ENCODE measurements at places on chromosomes 11 and 22.
A peak's percentile ranks its signal among the peaks of the same experiment; 100 is the strongest.

- no peak for DNase-seq
Measured at GRCh38 chr11:98895936-98896335, 124.8 kb upstream of the CNTN5 start.

GRCh38 chr11:8186429-8186828 is 17.6 kb upstream of the RIC3 start:
- DNase-seq: no peak

- no peak for DNase-seq
Measured at GRCh38 chr11:86537541-86538222, 134.7 kb downstream of the ME3 start.

DNA sequence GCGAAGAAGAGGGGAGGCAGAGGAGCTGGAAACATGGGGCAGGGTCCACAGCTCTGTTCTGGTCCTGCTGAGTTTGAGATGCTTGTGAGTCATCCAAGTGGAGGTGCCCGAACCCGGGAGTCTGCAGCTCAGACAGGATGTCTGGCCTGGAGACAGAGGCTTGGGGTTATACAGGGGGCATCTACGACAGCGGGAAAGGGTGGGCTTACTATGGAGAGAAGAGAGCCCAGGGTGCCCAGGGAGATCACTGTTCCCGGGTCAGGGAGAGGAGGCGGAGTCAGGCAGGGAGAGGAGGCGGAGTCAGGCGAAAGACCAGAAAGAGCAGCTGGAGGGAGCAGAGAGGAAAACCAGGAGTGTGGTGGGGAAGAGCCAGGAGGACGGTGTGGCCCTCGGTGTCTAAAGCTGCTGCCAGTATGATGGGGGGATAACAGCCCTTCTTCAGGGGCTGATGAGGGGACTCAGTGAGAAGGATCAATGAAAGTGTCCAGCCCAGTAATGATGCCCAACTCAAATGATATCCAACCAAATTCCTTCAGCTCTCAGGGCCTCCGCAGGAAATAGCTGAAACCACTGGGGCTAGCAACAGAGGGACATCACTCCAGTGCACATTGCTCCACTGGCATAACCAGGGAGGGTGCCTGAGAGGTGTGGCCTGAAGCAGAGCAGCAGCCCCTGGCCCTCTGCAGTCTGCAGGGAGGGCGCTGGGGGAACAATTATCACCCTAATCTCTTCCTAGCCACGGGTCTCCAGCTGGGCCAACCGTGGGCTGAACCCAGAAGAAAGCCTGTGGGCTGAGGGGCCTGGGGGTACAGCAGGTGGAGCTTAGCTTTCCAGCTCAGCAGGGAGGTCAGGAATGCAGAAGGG is 2.6 kb upstream of the LTBP3 start:
- DNase-seq: no peak

DNA sequence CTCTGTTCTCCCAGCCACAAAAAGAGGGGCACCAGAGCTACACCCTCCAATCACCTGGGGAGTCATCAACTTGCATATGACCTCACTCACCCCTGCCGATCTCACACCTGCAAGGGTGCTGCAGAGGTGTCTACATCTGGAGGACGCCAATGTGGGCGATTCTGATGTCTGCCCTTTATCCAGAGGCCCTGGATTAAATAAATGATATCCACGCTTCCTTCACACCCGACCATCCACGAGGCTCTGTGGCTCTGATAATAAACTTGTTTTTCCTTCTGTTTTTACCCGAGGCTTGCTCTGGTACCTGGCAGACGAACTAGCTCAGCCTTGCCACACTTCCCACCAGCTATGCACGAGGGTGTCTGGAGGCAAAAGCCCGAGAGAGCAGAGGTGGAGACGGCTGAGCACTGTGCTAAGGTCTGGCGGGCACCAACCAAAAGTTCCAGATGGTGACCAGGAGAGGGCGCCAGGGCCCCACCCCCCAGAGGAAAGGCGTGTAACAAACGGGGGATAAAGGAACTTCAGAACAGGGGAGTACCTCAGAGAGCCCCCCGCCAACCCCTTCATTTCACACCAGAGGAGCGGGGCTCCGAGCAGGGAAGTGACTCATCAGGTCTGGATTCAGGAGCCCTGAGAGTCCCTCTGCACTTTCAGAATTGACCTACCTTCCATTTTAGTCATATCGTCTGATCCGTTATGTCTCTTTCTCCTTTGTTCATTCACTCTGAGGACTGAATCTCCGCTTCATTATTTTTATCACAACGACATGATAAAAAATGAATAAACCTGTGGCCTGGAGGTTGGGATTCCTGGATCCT is 13.5 kb downstream of the SCN3B start:
- peak; percentile 52 for DNase-seq

- DNase-seq: no peak
Measured at GRCh38 chr22:28341001-28341400, 338.6 kb downstream of the TTC28 start.

DNA sequence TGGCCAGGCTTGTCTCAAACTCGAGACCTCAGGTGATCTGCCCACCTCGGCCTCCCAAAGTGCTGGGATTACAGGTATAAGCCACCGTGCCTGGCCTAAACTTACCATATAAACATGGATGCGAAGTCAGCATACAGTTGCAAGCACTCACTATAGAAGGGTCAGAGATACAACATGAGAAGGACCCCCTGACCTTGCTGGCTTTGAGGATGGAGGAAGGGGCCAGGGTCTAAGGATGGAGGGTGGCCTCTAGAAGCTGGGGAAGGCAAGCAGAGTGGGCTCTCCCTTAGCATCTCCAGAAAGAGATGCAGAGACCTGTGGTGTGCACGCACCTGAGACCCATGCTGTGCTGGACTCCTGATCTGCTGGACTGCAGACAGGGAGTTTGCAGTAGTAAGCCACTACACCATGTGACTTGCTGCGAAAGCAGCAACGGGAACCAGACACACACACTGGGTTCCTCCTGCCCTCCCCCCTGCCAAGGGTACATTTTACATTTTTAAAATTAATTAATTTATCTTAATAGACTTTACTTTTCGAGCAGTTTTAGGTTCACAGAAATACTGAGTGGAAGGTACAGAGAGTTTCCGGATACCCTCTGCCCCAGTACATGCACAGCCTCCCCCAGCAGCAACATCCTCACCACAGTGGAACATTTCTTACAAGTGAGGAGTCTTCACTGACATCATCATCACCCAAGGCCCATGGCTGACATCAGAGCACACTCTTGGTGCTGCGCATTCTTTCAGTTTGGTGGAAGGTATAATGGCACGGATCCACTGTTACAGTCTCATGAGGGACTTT is 170.1 kb upstream of the B3GAT1 start:
- DNase-seq: no peak

DNA sequence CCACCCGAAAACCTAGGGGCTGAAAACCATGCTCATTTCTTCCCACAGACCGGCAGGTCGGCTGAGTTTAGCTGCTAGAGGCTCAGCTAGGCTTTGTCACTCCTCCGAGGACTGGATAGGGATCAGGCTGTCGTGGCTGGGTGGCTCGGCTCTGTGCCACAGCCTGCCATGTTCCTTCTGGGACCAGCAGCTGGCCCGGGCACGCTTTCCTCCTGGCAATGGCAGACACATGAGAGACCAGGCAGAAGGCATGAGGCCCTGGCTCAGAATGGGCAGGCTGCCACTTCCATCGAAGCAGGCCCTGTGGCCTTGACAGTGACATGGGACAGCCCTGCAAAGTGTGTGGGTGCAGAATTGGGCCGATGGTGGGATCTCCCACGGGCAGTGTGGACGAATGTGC is 20.9 kb downstream of the PARVG start:
- no peak for DNase-seq

DNA sequence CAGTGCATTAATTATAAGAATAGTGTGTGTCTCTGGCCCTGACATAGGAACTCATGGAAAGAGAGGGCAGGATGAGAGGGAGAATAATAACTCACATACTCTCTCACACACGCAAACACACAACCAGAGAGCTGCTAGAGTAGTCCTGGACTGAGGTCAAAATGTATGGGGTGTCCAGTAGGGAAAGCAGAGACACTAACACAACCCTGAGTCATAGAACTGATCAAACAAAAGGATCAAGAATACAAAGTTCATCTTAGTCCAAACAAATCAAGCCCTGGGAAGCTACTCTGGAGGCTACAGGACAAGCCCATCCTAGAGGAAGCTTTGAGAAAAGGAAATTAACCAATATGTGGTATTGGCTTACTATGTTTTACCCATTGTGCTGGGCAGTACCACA is 178.5 kb upstream of the GUCY1A2 start:
- no peak for DNase-seq

DNA sequence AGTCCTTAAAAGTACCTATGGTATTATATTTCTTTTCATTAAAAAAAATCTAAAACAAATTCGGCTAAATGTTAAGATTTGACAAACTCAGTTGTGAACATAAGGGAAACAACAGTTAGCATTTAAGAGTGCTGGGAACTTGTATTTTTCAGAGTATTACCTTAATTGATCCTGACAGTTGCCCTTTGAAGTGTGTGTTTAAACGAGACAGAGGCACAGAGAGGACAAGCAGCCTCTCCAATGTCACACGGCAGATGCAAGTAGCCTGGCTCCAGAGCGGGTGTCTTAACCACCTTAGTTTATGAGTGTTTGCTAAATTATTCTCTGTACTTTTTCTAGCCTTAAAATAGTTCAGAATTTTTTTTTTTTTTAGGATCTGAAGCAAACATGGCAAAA is 80.9 kb downstream of the TIMP3 start:
- no peak for DNase-seq
